ENCODE measurements at places on chromosomes 12 and 14.

DNA sequence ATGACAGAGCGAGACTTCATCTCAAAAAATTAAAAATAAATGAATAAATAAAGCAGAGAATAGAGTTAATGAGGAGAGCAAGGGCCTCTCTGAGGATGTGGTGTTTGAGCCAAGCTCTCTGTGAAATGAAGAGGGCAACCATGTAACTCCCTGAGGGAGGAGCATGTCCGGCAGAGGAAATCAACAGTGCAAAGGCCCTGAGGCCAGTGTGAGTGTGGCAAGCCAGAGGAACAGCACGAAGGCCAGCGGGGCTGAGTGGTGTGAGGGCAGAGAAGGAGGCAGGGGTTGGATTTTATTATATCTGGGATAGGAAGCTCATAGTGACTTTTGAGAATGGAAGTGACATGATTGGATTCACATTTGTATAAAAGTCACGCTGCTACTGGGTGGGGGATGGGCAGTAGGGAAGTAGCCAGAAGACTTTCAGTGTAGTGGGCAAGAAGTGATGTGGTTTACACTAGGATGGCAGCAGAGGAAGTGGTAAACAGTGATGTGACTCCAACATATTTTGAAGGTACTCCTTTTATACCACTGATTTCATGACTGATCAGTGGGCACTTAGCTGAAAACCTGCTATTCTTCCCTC, 10.3 kb upstream of the LRP1-AS start:
- no peak for DNase-seq

GRCh38 chr14:99684410-99684934, 374 bp downstream of the CYP46A1 start:
- DNase-seq: no peak

- DNase-seq: no peak
These were observed 454.5 kb downstream of the ADAMTS20 start for GRCh38 chr12:43097471-43097870.

DNA sequence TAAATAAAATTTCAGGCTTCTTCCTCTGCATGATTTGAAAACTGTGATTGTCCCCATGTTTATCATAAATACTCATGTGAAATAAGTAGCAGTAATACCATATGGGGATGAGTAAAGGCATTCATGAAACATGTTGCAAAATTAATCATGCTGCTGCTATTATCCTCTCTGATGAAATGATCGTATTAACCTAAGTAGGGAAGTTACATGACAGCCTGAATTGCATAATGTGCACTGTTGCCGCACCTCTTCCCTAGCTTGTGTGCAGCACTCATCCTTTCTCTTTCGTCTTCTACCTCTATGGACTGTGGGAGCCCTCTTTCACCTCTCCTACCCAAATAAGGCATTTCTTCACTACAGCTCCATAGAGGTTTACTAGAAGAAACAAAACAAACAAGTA, 367.6 kb downstream of the SOX5 start:
- DNase-seq: no peak

- DNase-seq: no peak
These were observed 845 bp downstream of the L3HYPDH start for GRCh38 chr14:59483363-59483762.

GRCh38 chr12:107450541-107450940, 235.1 kb upstream of the PWP1 start:
- DNase-seq: no peak

- no peak for DNase-seq
These were observed 87.3 kb upstream of the HECTD1 start for GRCh38 chr14:31294746-31295405.

DNA sequence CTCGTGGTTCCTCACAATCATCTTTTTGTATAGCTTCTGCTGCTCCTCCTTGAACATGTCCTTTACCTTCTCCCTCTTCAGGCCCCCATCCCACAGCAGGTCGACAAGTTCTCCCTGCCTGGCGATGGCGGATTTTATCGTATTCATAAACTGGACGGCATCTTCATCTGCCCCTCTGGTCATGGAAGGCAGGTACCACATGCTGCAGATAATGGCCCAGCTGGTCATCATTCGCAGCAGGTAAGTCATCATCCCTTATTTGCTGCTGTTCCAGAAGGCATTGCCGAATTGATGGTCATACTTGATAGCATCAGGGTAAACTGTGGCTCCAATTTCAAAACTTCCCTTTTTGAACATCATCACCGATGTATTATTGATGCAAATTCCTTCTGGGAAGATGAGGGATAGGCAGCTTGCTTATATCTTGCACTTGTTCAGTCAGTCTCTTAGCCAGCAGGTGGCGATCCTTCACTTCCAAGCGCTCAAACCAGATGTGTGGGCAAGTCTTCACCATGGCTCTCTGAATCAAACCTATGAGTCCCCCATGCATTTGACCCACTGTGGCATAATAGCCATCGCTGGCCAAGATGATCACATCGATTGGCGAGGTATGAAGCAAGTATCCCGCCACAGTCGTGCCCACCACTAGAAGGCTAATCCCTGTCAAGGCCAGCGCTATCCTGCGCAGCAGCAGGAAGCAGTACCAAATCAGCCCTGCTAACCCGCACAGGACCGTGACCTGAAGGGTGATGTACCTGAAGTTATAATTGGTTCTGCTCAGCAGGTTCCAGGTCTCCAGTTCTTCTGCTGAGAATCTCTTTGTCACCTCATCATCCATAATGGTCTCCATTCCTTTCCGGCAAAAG, 381.5 kb upstream of the STXBP6 start:
- no peak for DNase-seq

DNA sequence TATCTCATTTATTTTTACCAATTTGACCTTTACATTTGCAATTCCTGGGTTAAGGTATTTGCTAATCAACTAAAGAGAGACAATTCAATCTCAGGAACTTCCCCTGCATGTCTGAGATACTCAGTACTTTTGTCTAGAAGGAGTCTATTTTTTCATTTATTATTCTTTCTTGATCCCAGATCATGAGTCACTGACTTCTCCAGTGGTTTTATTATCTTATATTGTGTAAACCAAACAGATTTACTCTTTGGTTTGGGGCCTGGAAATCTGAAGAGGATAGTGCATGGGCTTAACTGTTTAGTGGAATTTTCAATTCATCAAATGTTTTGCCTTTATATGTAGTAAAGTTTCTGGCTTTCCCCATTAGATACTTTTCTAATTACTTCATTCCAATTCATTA, 185.4 kb downstream of the ALG10B start:
- DNase-seq: no peak

- no peak for DNase-seq
These were observed 3.3 kb upstream of the BHLHE41 start for GRCh38 chr12:26128168-26128567.

GRCh38 chr12:82647853-82648252, 38.9 kb upstream of the TMTC2 start:
- DNase-seq: no peak

DNA sequence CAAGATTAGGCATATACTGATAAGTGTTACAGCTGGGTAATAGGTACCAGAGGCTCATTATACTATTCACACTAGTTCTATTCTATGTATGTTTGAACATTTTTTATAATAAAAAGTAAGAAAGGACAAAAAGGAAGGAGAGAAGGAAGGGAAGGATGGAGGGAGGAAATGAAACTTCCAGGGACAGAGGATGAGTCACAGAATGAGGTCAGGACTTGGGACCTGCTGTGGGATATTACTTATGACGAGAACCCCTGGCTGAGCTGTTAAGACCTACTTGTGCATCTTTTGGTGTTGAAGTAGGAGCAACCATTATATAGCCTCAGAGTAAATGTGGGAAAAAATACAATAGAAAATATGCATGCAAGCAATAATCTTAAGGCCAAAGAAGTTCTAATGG, 16.7 kb upstream of the TMEM260 start:
- no peak for DNase-seq

DNA sequence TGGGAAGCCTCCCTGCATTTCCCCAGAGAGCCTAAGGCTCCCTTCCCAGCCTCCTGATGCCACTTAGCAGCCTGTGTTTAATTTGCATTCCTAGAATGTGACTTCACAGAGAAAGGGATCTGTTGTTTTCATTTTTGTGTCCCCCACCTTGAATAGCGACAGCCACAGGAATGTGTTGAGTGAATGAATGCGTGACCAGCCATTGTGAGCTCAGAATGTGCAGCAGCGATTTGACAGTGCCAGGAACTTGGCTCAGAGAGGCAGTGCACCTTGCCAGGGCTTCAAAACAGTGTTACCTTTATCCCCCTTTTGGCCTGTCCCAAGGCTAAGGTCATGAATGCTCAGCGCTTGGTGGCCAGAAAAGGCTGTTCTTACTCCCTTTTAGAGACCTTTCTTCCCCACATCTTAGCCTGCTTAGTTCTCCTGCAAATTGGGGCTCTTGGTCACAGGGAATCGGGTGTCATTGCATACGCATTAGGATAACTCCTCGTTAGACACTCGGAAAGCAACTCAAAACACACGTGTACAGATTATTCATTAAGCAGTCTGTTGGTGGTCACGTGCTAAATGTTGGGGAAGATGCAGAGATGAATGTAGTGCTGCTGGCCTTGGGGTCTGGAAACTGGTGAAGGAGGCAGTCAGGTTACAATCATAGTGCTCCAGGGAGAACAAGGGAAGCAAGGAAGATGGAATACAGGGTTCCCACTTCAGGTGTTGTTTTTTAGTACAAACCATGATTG, 9.8 kb downstream of the NTF3 start:
- no peak for DNase-seq

DNA sequence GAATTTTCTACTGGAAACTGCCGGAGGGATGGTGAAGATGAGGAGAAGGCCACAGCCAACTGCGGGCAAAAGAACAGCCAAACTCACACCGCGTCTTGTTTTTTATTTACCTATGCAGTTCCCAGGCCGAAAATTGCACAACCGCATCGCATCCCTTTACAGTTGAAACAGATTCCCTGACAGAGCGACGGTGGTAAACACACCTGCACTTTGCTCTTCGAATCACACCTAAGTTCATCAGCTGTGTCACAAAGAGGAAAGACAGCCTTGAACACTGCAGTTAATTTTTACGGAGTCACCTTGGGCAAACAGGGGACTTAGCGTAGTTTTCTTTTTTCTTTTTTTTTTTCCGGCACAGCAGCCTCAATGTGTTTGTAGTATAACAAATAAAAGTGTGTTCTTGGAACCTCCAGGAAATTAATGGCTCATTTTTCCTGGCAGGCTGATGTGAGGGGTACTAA, 272.0 kb upstream of the DIO3 start:
- DNase-seq: no peak

GRCh38 chr14:31161274-31161673, 46.3 kb downstream of the HECTD1 start:
- no peak for DNase-seq

DNA sequence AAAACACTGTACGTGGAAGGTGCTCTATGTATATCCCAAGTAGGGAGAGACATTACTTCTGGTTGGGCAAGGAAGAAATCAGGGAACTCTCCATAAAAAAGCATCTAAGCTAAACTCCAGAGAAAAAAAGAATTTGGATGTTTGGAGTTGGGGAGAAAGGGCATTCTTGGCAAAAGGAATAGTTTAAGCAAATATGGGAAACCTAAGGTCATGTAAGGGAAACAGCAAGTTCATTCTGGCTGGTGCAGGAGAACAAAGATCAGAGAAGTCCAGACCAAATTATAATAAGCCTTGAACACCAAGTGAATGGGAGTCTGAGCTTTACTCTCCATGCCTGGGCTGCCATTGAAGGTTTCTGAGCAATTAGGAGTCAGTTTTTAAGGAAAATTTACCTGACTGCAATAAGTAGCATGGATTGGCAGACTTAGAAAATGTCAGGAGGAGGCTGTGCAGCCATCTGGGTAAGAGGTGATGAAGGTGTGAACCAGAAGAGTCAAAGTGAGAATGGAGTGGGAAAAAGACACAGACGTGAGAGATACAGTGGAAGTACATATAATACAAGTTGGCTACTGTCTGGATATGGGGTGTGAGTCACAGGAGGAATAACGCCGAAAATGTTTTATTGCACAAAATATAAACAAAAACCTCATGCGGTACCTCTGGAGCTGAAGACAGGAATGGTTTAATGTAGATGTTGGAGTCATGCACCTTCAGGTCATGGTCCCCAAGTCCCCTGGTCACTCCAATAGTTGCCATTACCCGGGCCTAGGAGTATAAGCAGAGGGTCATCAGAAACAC, 222.6 kb downstream of the MON2 start:
- DNase-seq: no peak

DNA sequence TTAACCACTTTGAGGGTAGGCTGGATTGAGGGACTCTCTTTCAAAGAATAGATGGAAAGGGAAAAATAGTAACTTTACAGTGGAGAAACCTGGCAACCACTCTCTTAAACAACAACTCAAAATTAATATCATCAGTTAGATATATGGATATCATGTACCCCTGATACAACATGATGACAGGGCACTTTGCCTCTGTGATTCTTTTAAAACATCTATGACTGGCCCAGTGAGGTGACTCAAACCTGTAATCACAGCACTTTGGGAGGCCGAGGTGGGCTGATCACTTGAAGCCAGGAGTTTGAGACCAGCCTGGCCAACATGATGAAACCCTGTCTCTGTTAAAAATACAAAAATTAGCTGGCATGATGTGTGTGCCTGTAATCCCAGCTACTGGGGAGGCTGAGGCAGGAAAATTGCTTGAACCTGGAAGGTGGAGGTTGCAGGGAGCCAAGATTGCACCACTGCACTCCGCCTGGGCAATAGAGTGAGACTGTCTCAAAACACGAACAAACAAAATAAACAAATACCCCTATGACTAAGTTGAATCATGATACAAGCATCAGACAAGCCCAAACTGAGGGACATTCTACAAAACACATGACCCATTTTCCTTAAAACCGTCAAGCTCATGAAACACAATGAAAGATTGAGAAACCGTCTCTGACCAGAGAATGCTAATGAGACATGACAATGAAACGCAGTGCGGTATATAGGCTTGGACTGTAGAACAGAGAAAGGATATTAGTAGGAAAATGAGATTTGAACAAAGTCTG, 26.4 kb upstream of the SLC7A8 start:
- no peak for DNase-seq

DNA sequence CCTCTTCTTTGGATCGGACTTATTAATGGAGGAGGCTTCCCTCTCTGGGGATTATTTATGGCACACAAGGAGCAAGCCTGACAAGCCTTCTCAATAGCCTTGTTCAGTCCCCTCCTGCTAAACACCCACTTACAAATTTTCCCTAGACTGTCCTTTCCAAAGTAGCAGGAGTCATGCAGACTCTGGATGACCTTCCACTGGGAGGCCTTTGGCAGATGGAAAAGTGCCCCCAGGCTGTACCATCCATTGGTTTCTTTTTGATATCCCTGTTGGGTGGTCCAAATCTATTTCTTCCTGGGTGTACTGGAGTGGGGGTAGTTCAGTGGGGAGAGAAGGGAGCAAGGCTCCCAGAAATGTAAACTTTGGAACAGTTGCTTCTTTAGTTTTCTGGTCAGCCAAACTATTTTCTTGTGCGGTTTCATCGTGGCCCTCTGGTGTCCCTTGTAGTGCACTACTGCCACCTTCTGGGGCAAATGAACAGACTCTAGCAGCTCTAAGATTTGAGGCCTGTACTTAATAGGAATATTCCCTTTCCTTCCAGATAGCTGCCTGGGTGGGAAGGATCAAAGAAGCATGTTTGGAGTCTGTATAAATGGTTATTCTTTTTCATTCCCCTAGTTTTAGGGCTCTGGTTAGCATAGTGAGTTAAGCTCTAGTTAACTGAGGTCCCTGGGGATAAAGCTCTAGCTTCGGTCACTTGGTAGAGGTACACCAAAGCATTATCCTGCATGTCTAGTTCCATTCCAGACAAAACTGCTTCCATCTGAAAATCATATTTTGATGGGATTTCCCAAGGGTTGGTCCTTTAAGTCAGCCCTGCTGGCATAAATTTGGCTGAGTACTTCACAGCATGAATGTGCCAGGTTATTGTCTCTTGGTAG, 409.5 kb downstream of the SLC6A15 start:
- no peak for DNase-seq

Measured in NCI-H524 treated with DMSO at 0.1 percent for 48 hours (cell line).